ENCODE measurements at places on chromosomes 12 and 14.

DNA sequence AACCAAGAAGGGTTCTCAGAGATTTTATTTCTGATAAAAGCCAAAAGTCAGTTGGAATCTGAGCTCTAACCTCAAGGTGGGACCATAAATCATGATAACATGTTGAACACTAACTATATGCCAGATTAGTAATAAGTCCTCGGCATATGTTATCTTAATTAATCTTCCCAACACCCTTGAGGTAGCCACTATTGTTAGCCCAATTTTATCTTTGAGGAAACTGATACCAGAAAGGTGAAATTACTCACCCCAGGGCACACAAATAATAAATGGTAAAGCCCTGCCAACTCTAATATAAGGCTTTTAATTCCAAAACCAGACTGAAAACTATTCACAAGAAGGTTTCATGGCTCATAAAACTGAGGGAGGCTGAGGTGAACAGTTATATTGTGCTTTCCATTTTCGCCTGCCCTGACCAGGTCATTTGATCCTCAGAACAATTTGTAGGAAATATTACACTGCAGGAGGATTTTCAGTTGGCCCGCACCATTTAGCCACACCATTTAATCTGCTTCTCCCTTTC is 16.1 kb upstream of the NUAK1 start:
- no peak for DNase-seq

DNA sequence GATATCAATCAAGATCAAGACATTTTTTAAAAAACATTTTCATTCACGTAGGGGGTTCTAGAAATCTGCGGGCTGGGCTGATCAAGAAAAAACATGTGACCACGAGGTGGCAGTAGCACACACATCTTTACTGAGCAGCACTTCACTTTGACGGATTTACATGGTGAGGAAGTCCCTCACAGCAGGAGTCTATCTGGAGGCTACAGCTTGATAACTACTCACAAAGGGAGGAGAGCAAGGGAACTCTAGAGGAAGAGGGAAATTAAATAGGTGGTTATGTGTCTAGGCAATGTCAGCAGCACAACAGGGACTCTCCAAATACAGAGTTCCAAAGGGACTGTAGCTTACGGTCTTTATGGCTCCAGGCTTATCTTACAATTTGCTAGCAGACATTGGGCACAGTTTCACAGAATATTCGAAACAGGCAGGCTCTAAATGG is 248.1 kb downstream of the DPY19L2 start:
- DNase-seq: no peak

GRCh38 chr12:129676411-129676810 is 227.4 kb downstream of the TMEM132D start:
- no peak for DNase-seq

DNA sequence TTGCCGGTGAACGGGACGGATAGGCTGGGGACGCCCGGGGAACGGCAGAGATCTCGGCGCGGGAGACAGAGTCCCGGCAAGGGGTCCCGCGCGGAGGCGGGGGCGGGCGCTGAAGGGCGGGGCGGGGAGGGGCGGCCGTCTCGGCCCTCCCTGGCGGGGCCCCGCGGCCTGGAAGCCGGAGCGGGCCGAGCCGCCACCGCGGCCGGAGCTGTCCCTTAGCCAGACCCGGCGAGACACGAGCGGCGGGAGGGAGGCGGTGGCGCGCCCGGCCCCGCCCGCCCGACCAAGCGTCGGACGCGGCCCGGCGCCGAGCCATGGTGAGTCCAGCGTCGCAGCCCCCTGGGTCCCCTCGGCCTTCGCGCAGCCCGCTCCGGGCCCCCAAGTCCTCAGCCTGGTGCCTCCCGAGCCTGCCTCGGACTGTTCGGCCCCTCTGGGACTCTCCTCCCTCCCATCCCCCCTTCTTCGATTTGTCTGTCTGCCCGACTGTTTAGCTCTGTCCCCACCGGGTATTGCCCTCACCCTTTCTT is at the start of gene ARHGEF40:
ARHGEF40 (plus strand) TSS at position 222 of the 527 bp plus-strand sequence; CDS start at position 315, 93 bp downstream.
- no peak for DNase-seq

- DNase-seq: no peak
Measured at GRCh38 chr12:79662046-79662811, 28.5 kb downstream of the PAWR start.

DNA sequence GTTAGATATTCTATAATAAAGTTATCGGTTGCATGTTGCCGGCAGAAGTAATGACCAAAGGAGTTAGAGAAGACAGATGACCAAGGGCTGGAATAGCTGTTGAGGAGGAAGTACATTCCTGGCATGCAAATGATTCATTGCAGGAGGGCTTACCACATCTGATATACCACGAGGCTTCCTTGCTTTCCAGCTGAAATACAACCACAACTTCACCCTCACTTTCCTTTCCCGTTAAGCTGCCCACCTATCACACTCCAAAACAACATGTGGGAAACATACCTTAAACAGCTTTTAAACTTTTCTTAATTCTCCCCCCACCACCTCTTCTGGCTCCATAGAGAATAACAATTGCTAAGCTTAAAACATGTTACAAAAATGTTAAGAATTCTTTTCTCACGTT is 594.1 kb downstream of the NRXN3 start:
- no peak for DNase-seq

- DNase-seq: no peak
Measured at GRCh38 chr12:28027947-28028724, 55.6 kb upstream of the PTHLH start.

DNA sequence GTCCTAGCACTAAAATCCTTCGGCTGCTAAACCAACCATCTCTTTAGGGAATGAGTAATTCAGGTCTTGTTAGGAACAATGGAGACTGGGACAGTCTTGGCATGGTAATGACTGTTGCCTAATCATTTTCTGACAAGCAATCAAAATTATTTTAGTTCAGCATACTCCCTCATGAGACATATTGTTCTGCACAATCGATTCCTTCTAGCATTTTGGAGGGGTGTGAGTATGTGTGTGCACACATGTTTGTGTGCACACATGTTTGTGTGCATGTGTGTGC is 2.1 kb upstream of the KRT1 start:
- no peak for DNase-seq

- DNase-seq: no peak
Measured at GRCh38 chr14:83247924-83248639, 1714.4 kb upstream of the SEL1L start.

GRCh38 chr12:58681730-58682129 is 238.6 kb downstream of the LRIG3 start:
- no peak for DNase-seq

GRCh38 chr14:90827919-90828610 is 11.8 kb upstream of the TTC7B start:
- DNase-seq: peak; percentile 77

- no peak for DNase-seq
Measured at GRCh38 chr12:53594897-53595615, 31.1 kb downstream of the ATF7 start.

- no peak for DNase-seq
Measured at GRCh38 chr14:89853936-89854693, 100.4 kb downstream of the EFCAB11 start.

GRCh38 chr12:123571343-123571813 is 13.0 kb upstream of the TMED2 start:
- no peak for DNase-seq

DNA sequence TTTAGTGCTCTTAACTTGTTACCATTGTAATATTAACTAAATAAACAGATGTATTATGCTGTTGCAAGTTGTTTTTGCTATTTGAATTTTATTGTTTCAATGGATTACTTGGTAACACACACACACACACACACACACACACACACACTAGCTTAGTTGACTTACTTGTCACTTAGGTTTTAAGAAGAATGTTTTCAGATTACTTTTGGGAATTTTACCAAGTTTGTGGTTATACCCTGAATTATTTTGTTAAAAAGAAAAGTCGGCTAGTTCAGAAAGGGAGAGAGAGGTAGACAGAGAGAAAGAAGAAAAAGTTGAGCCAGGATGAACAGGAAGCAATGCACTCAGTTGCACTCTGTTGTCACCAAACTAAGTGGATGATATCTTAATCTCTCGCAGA is 5.3 kb downstream of the SSTR1 start:
- no peak for DNase-seq
